ENCODE measurements at places on chromosomes 3 and 15.

DNA sequence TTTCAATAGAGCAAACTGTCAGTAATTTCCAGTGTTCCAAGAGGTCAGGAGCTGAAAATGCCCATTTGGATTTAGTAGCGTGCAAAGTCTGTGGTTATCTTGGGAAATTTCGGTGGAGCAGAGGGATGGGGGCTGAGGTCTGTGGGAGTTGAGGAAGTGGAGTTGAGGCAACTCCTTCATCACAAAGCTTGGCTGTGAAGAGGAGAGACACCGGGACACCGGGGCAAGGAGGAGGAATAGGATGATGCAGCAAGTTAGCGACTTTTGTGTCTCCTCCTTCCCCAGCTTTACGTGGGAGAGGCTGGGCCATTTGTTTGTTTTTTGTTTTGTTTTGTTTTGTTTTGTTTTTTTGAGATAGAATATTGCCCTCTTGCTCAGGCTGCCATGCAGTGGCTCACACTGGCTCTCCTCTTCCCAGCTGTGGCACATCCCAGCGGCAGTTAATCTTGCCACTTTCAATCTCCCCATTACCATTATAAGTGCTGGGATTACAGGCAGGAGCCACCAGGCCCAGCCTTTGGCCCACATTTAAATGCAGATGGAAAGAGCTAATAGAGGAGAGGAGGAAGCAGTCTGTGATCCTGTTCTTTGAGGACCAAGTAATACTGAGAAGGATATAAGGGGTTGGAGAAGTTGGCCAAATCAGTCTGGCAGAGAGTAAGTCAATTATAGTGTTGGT lies 47.1 kb downstream of the CRTC3 start:
- DNase-seq = no peak

- DNase-seq = no peak
These were observed 130.4 kb downstream of the FRMD5 start for GRCh38 chr15:44064706-44065105.

- DNase-seq = no peak
These were observed 115.4 kb downstream of the MYLK start for GRCh38 chr3:123768480-123769355.

- DNase-seq = no peak
These were observed 206.8 kb upstream of the TGFBR2 start for GRCh38 chr3:30399394-30400181.

DNA sequence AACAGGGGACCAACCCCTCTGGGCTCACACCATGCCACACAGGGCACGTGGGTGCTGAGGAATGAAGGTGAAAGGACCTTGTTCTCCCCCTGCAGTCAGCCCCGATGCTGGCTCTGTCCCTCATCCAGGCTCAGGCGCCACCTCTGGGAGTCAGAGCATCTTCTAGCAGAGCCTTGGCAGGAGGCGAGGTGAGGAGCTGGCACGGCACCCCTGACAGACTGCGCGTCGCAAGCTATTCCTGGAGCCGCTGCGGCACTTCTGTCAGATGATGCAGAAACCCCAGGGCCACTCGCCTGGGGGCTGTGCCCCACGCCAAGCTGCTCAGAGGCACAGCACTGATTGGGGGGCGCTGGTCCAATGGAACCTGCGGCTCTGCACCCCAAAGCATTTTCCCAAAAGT lies 62.0 kb downstream of the MGLL start:
- no peak for DNase-seq

GRCh38 chr15:55195996-55196395 lies 745 bp downstream of the RSL24D1 start:
- no peak for DNase-seq

GRCh38 chr3:124919756-124920155 lies 14.8 kb downstream of the MUC13 start:
- no peak for DNase-seq

GRCh38 chr15:84638103-84638502 lies 16.0 kb downstream of the WDR73 start:
- DNase-seq = no peak

DNA sequence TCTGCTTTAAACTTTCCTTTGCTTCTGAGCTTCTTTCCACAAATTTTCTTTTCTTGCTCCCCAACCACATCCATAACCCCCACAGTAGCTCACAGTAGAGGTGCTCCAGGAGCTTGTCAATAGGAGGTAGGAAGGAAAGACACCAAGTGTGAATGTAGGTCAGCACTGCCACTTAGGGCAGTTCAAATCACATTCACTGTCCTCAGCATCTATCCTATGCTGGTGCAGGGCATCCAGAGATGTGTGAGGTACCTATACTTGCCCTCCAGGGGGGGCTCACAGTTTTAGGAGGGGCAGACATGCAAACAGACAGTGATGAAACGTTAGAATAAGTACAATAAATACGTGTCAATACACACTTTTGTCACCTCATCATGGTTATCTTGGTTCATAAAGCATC lies 1.5 kb upstream of the SPSB4 start:
- DNase-seq = no peak

DNA sequence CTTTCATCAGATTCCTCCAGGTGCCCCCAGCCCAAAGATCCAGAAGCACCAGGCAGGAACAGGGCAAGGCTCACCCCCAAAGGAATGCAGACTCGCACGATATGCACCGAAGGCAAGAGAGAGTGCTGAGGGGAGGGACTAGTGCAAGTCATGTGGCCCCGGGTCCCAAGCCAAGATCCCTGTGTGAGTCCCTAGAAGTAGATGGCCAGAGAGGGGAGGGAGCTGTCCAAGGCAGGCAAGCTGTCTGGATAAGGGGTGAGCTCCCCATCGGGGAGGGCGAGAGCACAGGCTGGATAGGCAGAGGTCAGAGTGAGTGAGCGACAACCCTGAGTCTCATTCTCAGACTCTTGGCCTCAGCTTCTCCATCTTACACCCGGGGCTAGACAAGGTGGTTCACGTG lies 171.5 kb upstream of the LINGO1 start:
- no peak for DNase-seq

- no peak for DNase-seq
These were observed 121.5 kb upstream of the GALNT15 start for GRCh38 chr3:16052964-16053363.

DNA sequence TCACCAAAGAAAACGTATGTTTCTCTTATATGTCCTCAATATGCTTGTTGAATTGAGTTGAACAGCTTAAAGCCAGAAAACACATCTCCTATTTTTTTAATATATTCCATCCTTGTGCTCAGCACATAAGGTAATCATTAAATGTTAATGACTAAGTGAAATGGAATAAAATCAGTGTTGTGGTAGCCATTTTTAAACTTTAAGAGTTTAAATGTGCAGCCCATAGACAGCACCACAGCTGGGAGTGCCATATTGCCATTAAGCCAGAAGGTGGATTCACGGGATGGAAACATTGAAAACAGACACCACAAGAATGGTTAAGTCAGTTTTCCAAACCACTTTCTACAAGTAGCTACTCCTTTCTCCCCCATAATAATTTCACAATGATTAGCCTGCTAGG lies 76.8 kb upstream of the C15orf61 start:
- DNase-seq = no peak

DNA sequence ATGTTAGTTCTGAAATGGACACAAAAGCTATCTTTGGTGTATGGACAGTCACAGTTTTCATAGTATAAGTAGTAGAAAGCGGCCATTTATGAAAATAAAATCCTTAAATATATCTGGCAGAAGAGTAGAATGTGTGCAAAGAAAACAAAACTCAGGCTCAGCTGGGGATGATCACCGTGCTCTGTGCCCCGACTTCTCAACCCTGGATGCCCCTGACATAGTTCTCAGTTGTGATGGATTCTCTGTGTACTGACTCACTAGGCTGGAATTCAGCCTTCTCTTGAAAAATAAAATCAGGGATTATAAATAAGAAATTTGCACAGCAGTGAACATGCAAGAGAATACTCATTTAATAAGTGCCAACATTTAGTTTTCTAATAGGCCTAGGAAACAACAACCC lies 925.1 kb upstream of the NR2F2 start:
- no peak for DNase-seq

- no peak for DNase-seq
These were observed 364.4 kb upstream of the ARHGEF26 start for GRCh38 chr3:153756816-153757215.

DNA sequence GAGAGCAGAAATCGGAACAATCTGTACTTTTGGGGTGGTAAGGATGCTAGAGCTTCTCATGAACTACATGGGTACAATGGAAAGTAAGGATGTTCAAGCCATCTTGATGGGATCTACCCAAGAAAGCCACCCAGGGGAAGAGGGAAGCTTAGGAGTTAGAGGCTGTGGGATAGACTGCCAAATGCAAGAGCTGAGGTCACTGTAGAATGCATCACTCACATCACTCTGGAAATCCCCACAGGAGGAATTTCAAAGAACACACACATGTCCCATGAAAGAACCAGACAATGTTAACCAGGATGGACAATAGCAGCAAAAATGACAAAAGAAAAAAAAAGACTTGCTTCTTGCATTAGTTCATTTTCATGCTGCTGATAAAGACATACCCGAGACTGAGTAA lies 32.8 kb upstream of the UBE2E2 start:
- no peak for DNase-seq

GRCh38 chr3:194439881-194440550 lies 41.0 kb upstream of the GP5 start:
- DNase-seq = no peak

GRCh38 chr3:37941608-37942508 lies 48.7 kb upstream of the VILL start:
- no peak for DNase-seq

GRCh38 chr15:75923756-75924155 lies 20.1 kb downstream of the FBXO22 start:
- no peak for DNase-seq

GRCh38 chr15:25852027-25852426 lies 11.1 kb downstream of the ATP10A start:
- DNase-seq = no peak

DNA sequence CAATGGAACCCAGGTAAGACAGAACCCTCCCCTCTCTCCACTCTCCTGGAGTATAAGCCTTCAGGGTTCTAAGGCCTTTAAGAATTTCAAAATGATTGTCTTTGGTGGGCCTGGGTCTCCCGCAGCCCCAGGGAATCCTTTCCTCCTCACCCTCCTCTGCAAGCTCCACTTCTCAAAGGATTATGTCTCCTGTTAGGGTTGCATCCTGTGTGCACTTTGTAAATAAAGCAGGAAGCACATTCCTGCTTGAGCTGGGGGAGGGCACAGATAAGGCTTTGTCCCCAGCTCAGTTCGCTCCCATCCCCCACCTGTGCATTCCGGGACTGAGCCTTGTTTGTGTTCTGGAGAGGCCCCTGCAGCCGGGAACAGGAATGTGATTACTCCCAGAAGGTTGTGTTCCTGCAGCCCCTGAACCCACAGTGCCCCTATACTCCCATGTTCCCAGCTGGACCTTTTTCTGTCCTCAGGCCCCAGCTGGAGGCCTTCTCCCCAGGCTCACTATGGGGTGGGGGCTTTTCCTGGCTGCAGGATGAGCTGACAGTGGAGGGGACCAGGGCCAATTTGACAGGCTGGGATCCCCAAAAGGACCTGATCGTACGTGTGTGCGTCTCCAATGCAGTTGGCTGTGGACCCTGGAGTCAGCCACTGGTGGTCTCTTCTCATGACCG lies 9.5 kb downstream of the TYRO3 start:
- no peak for DNase-seq

DNA sequence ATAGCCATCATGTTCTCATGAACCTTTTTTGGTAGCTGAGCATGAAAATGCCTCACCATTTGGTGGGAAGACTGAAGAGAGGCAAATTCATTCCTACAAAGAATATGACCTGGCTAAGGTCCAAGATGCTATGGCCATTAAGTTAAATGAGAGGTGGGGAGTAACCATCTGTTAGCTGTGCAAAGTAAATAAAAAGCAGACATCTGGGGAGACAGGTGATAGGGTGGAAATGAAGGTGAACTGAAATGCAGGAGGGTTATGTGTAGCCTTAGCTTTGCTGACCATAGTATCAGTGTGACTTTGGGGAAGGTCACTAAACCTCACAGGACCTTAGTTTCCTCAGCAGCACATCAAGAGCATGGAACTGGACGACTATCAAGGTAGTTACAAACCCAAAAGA lies 111.0 kb upstream of the STRIT1 start:
- no peak for DNase-seq

GRCh38 chr3:184771301-184772127 lies 40.5 kb upstream of the VPS8 start:
- DNase-seq = no peak

DNA sequence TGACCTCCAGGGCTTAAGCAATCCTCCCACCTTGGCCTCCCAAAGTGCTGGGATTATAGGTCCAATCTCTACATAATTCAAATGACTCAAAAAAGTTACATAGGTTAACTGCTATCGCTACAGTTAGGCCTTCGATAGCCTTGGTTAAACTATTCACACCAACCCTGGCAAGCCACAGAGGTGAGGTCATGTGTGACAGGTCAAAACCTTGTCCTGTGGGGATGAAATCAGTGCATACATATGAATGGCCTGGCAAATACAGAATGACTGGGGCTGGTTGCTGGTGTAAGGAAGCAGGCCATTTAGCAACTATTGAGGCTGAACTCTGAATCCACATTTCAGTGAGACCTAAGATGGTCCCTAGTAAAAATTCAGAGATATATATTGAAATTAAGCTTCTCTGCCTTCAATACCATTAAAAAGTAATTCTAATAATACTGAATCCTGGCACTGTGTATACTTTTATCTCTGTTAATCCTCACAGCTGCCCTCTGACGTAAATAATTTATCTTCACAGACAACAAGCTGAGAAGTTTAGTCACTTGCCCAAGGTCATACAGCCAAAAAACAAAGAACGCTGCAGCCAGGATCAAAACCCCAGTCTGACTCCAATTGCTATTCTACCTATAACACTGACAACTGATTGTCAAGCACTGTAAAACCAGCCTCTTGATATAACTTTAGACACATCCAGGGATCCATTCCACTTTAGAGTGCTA lies 35.3 kb downstream of the MKRN2 start:
- no peak for DNase-seq

DNA sequence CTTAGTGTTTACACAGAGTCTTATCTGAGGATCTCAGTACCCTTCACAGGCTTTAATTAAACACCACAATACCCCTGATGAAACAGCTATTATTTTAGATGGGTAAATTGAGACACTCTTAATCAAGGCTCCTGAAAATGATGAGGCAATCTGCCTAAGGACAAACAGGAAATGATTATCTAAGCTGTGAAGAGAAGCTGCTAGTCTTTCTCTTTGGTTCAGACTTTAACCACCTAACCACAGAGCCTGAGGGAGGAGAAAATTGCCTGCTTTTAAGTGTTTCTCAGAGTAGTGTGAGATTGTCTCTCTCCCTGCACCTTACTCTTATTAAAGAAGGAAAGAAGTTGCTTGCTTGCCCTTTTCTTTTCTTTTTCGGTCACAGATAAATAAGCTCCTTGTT lies 364.3 kb upstream of the ADAMTS9 start:
- DNase-seq = no peak

Data from stimulated activated CD8-positive, alpha-beta memory T cell treated with anti-CD3 and anti-CD28 coated beads, Interleukin-7, amount 100 ng/mL, for 1 hour (primary cell).